ENCODE measurements at places on chromosomes 3 and 15.

- no peak for DNase-seq
Measured at GRCh38 chr15:39301589-39301999, 279.3 kb upstream of the THBS1 start.

DNA sequence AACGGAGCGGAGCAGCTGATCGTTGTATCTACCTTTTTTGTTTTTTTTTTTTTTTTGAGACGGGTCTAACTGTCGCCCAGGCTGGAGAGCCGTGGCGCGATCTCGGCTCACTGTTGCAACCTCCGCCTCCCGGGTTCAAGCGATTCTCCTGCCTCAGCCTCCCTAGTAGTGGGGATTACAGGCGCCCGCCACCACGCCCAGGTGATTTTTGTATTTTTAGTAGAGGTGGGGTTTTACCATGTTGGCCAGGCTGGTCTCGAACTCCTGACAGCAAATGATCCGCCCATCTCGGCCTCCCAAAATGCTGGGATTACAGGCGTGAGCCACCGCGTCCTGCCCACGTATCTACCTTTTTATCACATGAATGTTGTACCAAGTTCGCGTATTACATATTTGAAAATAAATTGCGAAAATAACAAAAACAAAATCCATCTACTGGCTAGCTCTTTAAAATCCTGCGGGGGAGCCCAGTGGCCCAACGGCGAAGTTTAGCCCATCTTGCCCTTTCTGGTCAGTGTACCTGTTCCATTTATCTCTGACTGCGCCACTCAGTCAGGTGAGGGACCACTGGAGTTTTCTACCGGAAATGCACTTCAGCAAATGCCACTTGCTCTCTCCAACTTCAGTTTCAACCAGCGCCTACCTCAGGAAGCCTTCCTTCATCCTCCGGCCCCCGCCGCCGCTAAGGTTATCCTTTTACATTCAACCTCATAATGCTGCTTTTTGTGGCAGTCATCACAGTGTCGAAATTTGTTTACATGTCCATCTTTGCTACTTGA is 1.2 kb upstream of the EIF3J start:
- no peak for DNase-seq

DNA sequence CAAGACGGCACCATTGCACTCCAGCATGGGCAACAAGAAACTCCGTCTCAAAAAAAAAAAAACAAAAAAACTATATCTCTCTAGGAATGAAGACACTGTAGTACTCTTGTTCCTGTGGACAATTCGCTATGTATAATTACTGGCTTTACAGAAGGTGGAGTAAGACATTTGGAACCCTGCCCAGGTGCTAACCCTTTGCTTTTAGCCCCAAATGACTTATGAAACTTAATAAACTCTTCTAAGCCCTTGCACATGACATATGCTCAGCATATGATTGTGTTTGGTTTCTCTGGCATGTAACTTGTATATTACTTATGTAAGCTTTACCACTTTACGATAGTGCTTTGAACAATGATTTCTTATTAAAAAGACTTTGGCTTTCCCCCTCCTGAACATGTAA is 27.3 kb upstream of the PRTG start:
- DNase-seq = no peak

GRCh38 chr3:28907616-28908015 is 373.3 kb upstream of the RBMS3 start:
- DNase-seq = no peak

DNA sequence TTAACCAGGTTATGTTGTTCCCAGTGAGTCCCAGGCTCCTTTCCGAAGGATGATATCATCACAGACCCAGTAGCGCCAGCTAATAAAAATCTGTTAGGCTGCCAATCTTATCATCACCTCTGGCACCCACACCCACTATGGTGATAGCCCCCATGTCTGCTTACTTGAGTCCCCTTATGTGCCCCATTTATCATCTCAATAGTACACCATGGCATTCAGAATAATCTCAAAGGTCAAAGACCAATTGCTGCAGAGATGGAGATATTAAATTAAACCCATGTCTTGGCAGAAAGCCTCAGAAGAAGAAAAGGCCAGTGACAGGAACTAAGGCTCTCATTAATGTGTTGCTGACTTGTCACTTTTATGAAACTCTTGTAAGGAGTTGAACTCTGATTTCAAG is 32.8 kb downstream of the CPNE4 start:
- no peak for DNase-seq

DNA sequence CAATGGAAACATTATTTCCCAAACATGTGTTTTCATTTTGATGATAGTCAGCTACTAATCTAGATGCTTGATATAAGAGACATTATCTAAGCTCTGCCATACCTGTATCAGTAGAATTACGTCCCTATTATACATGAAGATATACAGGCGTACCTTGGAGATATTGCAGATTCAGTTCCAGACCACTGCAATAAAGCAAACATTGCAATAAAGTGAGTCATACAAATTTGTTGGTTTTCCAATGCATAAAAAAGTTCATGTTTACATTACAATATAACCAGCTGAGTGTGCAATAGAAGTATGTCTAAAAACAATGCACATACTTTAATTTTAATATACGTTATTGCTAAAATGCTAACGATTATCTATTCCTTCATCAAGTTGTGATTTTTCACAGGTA is 236.0 kb upstream of the ZNF717 start:
- DNase-seq = no peak

DNA sequence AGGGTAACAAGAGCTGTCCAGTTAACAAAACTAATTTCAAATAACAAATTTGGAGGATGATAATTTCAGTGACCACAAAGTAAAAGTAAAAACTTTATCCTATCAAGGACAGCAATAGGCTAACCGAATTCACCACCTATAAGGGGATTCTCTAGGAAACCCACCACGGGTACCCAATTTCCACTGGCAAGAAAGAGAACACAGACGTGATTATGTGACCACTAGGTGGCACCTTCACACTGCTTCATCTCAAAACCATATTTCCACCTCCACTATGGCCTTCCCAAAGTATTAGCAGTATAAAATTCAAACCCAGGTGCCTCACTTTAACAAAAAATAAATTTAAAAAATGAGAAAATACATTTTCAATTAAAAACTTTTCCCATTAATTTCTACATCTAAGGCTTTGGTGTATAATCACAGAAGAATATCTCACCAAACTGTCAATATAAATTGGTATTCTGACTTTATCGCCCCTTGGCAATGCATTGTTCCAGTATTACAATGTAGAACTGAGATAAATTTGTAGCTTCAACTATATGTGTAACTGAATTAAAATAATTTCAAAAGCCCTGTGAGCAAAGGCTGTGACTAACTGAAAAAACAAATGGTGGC is 96.5 kb downstream of the FSIP1 start:
- no peak for DNase-seq

GRCh38 chr3:30034246-30034991 is 572.0 kb upstream of the TGFBR2 start:
- no peak for DNase-seq

DNA sequence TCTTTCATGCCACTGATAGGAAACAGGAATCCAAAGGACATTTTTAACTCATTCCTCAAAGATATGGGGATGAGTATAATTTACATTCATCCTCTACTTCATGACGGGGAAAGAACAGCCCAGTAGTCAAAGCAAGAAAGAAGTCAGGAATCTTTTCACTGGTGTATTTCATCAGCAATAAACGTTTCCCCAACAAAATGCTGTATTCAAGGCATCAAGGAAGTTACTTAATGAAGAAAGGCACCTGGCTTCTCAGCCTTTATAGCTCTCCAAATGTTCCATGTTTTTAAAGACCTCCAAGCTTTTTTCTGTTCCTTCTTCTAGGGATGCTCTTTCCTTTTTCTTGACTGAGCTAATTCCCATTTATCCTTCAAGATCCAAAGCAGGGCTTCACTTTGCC is 221.5 kb upstream of the ICE2 start:
- no peak for DNase-seq

GRCh38 chr3:154602241-154602640 is 172.3 kb upstream of the GPR149 start:
- no peak for DNase-seq

GRCh38 chr3:71423151-71423906 is 160.2 kb downstream of the FOXP1 start:
- DNase-seq = no peak

DNA sequence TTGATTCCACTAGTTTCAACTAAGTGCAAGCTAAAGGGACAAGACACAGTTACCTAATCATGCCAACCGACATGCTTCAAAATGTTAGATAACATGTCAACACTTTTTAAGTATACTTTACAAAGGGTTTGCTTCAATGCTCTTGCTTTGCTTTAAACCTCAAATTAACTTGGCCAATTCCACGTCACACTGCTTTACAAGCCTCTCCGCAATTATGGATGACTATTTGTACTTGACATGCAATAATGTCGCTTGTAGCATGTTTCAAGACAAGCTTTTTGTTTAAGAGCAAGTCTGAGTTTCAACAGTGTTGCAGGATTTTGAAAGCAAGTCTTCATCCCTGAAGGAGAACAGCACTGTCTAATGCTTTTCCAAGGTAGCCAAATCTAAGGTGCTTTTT is 86.9 kb downstream of the CNTN3 start:
- no peak for DNase-seq

- no peak for DNase-seq
Measured at GRCh38 chr3:128515967-128516366, 23.0 kb upstream of the GATA2 start.

DNA sequence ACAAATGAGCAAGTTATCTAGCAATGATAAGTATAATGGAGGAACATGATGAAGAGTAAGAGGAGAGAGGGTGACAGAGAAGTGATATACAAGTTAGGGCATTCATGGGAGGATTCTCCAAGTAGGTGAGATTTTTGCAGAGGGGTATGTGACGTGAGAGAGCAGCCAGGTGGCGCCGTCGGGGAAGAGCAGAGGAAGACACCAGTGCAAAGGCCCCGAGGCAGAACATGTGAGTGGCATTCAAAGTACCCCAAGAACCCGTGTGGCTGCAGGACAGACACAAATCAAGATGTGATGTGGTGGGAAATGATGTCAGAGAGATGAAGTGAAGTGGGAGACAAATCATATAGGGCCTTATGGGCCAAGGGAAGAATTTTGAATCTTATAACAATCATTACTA is 81.8 kb upstream of the GRM7 start:
- DNase-seq = no peak

- DNase-seq = no peak
Measured at GRCh38 chr3:108677811-108678210, 79.4 kb downstream of the RETNLB start.

GRCh38 chr3:186511245-186511644 is 32.9 kb downstream of the CRYGS start:
- no peak for DNase-seq

GRCh38 chr3:29577250-29577649 is 296.4 kb downstream of the RBMS3 start:
- no peak for DNase-seq

- no peak for DNase-seq
Measured at GRCh38 chr15:38642689-38643270, 78.2 kb upstream of the RASGRP1 start.

DNA sequence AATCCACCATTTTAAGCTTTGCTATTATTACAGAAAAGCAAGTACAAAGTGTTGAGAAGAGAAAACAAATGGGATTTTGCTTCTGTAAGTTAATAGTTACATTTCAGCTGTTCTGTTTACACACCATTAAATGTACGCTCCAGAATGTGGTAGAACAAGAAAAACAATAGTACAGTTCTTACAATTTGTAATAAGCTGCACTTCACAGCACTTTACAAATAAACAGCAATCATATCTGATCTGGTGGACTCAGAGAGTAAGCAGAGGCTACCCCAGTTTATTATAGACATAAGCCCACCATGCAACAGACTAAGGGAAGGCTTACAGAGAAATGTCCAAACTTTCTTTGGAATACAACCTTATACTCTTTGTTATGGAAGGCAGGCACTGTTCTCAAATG is 126.4 kb downstream of the OXSM start:
- no peak for DNase-seq

DNA sequence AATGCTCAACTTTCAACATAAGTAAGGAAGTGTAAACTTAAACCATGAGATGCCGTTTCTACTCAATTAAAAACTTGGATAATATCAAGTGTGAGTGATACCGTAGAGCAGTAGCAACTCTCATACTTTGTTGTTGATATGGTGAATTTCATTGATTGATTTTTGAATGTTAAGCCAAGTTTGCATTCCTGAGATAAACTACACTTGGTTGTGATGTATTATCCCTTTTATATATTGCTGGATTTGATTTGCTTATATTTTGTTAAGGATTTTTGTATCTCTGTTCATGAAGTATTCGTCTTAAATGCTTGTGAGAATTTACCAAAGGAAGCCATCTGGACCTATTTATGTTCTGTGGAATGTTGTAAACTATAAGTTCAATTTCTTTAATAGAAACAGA is 21.7 kb downstream of the SLMAP start:
- no peak for DNase-seq

DNA sequence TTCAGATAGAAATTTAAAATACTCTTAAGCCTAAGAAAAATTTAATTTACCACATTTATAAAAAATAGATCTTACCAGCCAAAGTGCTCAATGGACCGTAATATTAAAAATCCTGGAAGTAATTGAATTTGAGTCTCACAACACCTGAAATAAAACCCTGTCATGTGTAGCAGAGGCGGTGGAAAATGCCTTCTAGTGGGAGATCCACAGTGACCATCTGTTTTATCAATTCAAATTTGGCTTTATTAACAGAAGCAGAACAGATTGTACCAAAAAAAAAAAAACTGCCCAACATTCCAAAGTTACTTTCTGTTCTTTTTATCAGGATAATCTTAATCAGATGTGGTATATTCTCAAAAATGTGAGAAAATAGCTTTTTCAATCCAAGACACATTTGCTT is 71.7 kb downstream of the DMXL2 start:
- DNase-seq = no peak

- no peak for DNase-seq
Measured at GRCh38 chr15:63931556-63931955, 97.8 kb upstream of the HERC1 start.

GRCh38 chr15:91919014-91919534 is 65.6 kb downstream of the SLCO3A1 start:
- no peak for DNase-seq

DNA sequence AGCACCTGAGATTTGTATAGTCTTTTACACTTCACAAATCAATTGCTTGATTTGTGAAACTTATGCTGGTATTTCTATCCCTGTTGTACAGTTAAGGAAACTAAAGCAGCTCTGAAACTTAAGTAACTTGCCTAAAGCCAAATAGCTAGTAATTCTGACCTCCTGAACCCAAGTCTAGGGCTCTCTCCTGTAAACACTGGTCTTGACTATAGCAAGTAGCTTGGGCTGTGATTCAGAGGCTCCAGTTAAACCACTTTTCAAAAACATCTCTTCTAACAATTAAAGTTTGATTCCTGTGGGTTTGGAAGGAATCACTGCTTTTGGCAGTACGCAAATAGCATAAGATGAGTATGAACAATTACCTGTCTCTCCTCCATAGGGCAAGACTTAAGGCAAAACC is 18.5 kb upstream of the CMTM8 start:
- DNase-seq = no peak

- no peak for DNase-seq
Measured at GRCh38 chr3:36893137-36893557, 51.7 kb downstream of the TRANK1 start.

- DNase-seq = no peak
Measured at GRCh38 chr3:168574455-168575158, 478.9 kb upstream of the GOLIM4 start.
